Kasumi-1 (cell line): ENCODE measurements at places on chromosomes 4 and X.

GRCh38 chr4:155705664-155706063 lies 39.0 kb downstream of the GUCY1A1 start:
- no peak for DNase-seq

- no peak for DNase-seq
Observed at GRCh38 chr4:55768291-55768690, 51.3 kb upstream of the EXOC1L start.

DNA sequence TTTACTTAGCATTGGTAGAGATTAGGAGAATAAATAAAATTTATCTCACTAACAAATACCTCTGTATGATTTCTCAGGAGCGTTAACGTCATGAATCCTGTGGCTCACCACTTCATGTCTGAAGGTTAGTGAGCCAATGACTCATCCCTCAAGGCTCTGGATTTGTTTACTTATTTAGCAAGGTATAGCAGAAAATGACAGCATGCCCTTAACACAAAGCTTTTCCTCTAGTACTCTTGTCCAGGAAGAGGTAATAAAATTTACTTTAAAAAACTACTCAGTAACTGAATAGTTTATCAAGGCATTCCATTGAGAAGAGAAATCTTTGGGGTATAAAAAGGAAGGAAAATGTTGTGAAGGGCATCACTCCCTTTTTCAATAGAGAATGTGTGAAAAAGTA lies 823.8 kb downstream of the CCSER1 start:
- DNase-seq, result no peak

DNA sequence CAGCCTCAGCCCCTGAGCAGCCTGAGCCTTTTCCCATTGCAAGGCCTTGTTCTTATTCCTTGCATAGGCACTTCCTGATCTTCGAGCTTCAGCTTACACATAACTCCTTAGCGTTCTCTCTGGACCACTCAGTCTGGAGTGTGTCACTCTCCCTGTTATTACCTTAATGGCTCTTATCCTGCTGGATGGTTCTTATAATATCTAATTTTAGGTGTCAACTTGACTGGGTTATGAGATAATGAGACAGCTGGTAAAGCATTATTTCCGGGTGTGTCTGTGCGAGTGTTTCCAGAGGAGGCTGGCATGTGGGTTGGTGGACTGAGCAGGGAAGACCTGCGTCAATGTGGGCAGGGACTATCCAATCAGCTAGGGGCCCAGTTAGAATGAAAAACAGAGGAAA lies 75.7 kb downstream of the HAUS3 start:
- DNase-seq, result no peak

- no peak for DNase-seq
Observed at GRCh38 chr4:92615049-92615448, 311.3 kb downstream of the GRID2 start.

DNA sequence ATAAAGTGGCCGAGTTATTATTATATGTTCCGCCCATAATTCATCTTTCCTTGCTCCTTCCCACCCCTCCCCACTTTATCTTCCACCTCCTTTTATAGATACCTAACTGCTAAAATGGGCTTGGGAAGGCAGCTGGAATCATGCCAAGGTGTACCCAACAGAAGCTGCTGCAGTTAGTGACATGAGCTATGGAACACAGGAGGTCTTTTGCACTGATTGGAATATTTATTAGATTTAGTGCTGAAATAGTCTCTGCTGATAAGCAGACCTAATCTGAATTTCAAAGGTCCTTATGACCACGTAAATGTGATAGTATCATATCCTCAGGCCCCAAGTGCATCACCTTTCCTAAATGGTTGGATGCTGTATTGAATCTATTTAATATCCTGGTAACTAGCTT lies 64.9 kb downstream of the HMGB2 start:
- no peak for DNase-seq

GRCh38 chr4:109266891-109267290 lies 35.6 kb downstream of the COL25A1 start:
- DNase-seq, result no peak

DNA sequence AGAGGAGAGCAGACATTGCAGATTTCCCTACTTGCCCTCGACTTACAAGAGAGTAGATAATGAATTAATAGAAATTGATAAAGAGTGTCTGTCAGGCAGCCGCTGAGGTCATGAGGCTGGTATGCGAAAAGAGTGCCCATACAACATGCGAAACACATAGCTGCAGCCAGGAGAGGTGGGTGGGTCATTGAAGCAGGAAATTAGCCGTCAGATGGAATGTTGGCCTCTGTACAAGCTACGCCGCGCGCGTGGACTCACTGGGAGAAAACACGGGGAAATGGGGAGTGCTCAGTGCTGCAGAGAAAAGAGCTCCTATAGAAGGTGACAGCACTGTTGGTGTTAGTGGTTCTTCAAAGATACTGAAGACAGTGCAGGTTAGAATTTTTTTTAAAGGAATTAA lies 125.1 kb downstream of the RAPGEF2 start:
- DNase-seq, result no peak

DNA sequence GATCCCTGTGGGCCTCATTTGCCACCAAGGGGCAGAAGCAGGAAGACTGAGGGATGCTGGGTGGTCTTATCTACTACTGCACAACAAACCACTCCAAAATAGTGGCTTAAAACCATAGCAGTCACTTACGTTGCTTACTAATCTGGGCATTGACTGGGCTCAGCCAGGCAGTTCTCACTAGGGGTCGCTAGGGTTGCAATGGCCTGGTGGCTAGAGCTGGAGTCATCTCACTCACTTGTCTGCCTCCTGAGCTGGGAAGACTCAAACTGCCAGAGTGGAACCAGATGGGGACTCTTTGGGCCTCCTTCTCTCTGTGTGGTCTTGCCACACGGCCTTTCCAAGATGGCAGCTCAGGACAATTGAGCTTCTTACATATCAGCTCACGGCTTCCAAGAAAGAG lies 216.3 kb upstream of the BCOR start:
- DNase-seq, result no peak

GRCh38 chr4:183455431-183456195 lies 11.2 kb downstream of the CDKN2AIP start:
- DNase-seq, result peak; percentile 93

GRCh38 chr4:121771869-121772268 lies 6.9 kb upstream of the SMIM43 start:
- DNase-seq, result no peak

- no peak for DNase-seq
Observed at GRCh38 chr4:93646233-93646930, 182.2 kb upstream of the ATOH1 start.

DNA sequence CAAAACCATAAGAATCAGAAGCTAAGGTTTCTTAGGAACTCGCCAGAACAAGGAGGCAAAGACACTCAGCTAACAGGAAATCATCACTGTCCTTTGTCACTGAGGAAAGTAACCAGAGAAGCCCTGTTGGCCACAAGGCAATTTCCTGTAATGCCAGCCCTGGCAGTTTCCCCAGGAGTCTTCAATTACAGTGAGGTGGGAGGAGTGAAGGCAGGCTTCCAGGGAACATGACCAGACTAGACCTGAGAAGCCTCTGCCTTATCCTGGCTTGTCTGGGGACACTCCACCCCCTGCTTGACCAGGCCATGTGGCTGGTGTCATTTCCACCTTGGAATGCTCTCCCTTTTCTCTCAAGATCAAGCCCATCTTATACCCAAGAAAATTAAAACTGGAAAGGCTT lies 125.3 kb downstream of the COL4A6 start:
- peak; percentile 57 for DNase-seq

DNA sequence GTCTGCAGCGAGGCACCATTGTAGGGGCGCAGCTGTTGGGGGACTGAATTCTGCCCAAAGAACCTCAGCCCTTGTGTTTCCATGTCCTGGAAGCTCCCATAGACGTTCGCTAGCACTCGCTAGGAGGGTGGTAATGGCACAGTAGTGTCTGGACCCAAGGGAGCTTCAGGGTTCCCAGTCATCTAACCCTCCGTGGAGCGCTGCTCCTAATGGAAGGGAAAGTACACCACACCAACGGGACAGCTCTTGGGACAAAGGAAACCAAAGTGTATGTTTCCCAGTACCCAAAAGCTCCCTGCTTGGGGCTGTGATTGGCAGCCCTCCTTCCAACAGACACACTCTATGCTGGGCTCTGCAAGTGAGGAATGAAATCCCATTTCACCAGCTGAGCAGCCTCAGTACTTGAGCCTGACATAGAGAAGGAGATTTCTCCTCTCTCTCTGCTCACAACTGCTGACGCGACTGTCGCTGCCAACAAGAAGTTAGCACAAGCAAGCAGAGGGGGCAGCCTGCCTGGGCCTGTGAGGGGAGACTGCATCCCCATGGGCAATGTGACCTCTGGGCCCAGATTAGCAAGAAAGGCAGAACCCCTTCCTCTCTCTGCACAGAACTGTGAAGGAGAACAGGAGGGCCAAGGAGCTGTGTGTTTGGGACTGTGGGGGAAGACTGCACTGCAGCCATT lies 67.6 kb upstream of the SMARCAD1 start:
- no peak for DNase-seq

- DNase-seq, result no peak
Observed at GRCh38 chr4:6562931-6563901, 11.8 kb upstream of the MAN2B2 start.

DNA sequence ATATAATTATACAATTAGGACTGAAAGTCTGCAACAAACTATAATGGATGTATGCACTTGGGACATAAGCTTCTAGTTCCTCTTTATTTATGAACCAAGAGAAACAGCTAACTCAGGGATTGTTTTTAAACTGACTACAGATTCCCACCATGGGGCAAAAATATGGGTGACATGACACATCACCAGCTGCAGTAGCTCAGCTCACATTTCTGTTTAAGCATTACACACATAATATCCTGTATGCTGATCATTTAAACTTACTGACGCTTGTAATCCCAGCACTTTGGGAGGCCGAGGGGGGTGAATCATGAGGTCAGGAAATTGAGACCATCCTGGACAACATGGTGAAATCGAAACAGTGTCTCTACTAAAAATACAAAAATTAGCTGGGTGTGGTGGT lies 11.5 kb downstream of the FGB start:
- DNase-seq, result no peak

- no peak for DNase-seq
Observed at GRCh38 chr4:66805582-66805981, 739.7 kb downstream of the CENPC start.

DNA sequence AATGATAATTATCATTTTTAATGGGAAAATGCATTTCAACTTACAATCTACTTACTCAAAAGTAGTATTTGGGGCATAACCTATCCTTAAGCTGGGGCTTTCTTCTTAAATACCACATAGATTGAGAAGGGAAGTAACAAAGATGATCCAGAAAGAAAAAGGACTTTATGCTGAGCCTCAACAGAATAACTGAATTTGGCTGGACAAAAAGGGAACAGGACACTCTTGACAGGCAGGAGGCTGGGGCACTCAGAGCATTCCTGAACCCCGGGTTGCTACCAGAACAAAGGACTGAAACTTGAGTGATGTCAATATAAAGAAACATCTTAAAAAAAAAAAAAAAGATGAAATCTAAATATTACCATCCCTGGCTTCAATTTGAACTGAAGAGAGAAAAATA lies 23.9 kb downstream of the RELL1 start:
- DNase-seq, result no peak

DNA sequence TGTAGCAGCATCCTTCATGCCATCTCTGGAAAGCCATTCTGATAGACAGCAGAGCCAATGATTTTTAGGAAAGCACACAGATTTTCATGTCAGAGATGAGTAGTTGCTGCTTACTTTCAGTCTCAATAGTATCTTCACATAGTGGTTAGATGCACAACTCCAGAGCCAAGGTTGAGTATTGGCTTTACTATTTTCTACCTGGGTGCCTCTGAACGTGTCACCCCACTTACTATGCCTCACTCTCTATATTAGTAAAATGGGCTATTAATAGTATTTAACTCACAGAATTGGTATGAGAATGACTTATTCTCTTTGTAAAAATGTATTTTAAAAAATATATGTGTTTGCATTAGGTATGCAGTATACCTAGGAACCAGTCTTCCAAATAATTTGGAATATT lies 108.8 kb upstream of the STIM2 start:
- no peak for DNase-seq

GRCh38 chrX:1486177-1486576 lies 33.5 kb upstream of the ASMTL start:
- no peak for DNase-seq

GRCh38 chr4:86595426-86595805 lies 1.3 kb downstream of the PTPN13 start:
- DNase-seq, result peak; percentile 59

DNA sequence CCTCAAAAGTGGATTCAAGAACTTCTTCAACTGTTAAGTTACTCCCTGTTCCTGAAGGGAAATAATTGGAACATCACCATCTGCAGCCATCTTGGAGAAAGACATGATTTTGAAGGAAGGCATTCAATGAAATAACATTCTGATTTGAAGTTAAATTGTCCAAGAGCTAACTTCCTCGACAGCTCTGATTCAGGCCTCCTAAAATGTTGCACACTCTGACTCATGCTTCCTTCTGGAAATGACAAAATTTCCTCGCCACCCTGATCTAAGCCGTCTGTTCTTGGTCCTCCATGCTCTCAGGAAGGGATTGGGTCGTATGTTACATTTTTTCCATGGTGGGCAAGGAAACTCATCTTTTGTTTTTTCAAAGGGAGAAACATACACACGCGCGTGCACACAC lies 496.9 kb upstream of the DIPK2B start:
- DNase-seq, result peak; percentile 37

- DNase-seq, result no peak
Observed at GRCh38 chr4:48571471-48571870, 81.4 kb downstream of the ZAR1 start.
